Sciatic nerve (tissue), 2 donors: ENCODE measurements at places on chromosomes 13 and 19. TPM values are rescaled to one million over a fixed set of nuclear protein-coding genes. Genes with fewer than 3 reads are reported as not detected.

BABAM1 gene
- total RNA-seq = 66.6 TPM

- no peak for DNase-seq
Measured at GRCh38 chr19:27892500-27892899, 1320.5 kb downstream of the UQCRFS1 start.

DNA sequence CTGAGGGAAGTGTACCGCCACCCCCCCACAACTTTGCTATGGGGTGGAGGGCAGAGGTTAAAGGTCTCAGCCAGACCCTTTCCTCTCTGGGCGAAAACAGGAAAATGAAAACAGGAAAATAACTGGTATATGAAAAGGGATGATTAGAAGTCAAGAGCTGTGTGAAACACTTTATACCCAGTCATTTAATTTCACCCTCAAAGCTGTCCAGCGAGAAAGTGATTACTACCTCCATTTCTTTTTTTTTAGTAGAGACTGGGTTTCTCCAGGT, 575 bp upstream of the PHLDB3 start:
- no peak for DNase-seq

- DNase-seq = peak; percentile 77
Measured at GRCh38 chr13:21075379-21076249, 14.2 kb upstream of the LATS2 start.

- DNase-seq = no peak
Measured at GRCh38 chr19:4980838-4981680, 12.1 kb downstream of the KDM4B start.

DNA sequence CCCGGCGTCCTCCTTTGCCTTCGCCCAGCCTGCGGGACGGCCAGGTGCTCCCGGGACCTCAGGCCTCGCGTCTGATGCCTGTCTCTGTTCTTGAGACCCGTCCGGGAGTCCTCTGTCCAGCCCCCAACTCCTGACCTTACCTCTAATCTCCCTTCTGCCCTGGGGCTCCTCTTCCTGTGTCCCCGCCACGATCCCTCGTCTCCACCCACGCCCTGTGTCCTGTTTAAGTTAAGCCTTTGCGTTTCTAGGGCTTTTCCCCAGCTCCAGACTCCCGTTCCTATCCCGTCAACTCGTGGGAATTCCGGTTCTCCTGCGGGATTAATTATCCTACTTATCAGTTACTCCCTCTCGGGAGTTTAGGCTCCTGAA, 686 bp downstream of the LENG8 start:
- DNase-seq = no peak

GRCh38 chr19:34972163-34972705, 8.2 kb upstream of the ZNF792 start:
- DNase-seq = no peak

DNA sequence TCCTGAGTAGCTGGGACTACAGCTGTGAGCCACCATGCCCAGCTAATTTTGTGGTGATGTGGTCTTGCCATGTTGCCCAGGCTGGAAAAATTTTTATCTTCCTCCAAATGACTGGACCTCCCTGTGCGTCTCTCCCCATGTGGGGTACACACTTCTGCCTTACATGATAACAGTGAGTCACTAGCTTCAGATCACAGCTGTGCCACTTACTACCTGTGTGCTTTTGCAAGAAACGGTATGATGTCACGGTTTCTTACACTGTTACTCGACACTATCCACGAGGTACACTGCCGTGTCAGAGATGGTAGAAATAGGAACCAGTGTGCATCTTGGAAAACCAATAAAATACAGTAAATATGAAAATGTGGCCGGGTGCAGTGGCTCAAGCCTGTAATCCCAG, 17.5 kb upstream of the ZNF414 start:
- no peak for DNase-seq

- DNase-seq = no peak
Measured at GRCh38 chr13:52921194-52921593, 72.8 kb upstream of the PCDH8 start.

GRCh38 chr19:9914315-9915207, 21.8 kb downstream of the OLFM2 start:
- peak; percentile 72 for DNase-seq

DNA sequence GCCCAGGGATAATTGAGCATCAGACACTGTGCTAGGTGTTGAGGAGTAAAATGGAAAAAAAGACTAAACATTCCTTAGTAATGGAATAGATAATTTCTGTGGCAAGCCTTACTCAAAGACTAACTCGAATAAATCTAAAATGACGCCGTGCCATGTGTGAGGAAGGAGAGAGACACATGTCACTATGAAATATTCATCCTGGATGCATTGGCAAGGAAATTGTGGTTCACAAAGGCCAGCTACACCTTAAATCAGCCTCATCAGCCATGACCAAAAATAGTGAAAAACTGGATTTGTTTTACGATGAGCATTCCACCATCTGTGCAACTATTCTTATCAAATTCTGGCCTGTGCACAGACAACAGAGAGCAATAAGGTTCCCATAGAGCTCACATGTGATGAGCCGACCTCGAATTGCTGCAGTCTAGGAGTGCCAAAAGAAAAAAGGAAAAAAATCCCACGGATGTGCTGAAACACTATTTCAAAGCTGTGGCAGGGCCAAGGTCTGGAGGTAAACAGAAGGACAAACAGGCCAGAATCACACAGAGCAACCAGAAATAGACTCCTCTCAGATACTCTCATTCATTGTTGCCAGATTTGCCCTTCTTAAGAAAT, 505.7 kb downstream of the EFNB2 start:
- DNase-seq = no peak

DNA sequence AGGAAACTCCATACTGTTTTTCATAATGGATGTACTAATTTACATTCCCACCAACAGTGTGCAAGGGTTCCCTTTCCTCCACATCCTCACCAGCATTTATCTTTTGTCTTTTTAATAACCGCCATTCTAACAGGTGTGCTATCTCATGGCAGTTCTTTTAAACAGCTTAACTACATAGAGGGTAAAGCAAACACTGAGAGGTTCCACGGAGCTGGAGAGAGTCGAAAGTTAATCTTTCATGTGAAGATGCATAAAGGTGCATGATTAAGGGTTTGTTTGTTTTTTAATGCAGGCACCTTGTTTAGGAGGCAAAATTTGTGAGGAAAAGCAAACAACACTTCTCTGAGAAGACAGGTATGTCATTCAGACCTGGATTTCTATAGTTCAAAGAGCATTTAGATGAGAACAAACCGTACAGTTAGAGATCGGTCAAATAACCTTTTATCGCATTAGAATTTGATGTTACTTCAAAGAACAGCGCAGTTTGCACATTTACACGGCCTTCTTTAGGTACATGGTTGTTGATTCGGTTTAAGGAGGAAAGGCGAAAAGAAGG, 193.9 kb downstream of the RBM26 start:
- no peak for DNase-seq

DNA sequence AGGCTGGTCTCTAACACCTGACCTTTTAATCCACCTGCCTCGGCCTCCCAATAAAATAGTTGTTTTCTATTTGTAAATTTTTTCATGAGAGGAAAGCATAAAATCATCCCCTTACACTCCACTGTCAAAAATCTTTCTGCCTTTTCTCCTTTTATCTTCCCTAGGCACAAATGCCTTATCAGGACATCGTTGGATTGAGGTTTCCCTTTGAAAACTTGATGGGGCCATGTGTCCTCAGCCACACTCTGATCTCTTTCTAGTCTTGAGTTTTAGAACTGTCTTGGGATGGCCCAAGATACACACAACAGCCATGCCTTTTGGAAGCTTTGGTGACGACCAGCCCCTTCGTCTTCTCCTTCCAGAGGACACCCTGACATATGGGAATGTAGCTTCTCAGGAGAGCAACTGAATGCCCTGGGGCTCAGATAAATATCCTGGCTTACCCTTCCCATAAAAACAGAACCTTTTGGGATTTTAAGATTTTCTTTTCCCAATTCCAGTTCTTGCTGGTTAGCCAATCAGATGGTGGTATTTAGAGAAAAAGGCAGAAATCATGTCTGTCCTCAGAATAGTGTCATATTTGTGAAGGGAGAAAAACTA, 112.4 kb downstream of the ZNF429 start:
- DNase-seq = no peak

ZNF724 gene
- 1.7 TPM for total RNA-seq

SLC1A6 gene
- not detected for total RNA-seq

CEACAM8 gene
- 1.3 TPM for total RNA-seq

USPL1 gene
- total RNA-seq = 24.3 TPM

DNA sequence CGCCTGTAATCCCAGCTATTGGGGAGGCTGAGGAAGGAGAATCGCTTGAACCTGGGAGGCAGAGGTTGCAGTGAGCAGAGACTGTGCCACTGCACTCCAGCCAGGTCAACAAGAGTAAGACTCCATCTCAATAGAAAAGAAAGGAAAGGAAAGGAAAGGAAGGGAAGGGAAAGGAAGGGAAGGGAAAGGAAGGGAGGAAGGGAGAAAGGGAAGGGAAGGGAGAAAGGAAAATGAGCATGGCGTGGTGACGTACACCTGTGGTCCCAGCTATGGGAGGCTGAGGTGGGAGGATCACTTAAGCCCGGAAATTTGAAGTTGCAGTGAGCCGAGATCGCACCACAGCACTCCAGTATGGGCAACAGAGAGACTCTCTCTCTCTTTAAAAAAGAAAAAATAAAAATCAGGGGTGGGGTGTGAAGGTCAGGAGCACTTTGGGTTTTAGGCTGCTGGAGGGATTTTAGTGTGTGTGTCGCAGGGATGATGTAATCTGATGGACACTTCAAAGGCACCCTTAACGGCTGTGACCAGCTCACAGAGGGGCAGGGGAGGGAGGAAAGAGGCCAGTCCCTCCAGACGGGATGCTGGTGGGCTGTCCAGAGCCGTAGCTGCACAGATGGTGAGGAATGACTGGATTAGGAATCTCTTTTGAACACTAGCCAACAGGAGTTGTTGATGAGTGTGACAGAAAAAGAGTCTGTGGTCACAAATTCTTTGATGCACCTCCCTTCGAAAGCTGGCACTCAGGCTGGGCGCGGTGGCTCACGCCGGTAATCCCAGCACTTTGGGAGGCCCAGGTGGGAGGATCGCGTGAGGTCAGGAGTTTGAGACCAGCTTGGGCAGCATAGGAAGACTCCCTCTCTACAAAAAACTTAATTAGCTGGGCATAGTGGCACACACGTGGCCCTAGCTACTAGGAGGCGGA, 27.6 kb downstream of the TMPRSS9 start:
- no peak for DNase-seq

DNA sequence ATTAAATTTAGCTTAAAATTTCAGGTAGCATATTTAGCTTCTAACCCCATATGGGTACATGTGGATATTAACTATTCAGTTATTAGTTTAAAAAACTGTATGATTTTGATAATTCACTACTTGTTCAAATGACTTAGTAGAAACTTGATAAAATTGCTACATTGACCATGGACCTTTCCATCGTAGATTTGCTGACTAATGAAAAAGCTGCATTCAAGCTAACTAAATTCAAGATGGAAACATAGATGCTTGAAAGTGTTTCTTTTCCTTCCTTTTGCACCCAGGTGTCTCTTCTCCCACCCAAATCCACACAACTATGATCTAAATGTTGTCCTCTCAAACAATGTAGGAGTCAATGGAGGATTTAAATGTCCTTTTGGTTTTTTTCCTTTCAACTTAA, 439.2 kb downstream of the TBC1D4 start:
- DNase-seq = no peak
